ENCODE measurements at places on chromosomes 2 and 18.
A peak's percentile ranks its signal among the peaks of the same experiment; 100 is the strongest.

- DNase-seq = no peak
These were observed 6.4 kb downstream of the SALL3 start for GRCh38 chr18:78986018-78986481.

DNA sequence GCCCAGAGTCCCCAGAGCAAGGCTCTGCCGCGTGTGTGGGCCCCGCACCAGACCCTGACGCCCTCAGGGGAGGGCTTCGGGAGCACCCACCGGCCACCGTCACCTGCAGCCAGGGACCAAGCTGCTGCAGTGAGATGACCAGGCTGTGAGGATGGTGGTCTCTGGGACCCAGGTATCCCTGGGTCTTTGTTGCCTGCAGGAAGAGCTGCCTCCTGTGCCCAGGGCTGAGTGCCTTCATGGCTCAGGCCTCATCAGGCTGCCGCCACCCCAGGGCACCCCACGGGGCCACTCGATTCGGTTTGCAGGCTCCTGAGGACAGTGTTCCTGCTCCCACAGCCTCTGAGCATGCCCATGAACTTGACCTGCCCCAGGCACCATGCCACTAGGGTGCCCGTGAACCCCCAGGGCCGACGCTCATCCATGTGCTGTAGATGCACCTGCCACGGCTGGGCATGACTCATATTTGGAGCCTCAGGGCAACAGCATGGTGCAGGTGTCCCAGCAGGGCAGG, 109.8 kb downstream of the FAM210A start:
- DNase-seq = no peak

GRCh38 chr2:118524911-118525310, 322.5 kb downstream of the EN1 start:
- DNase-seq = no peak

DNA sequence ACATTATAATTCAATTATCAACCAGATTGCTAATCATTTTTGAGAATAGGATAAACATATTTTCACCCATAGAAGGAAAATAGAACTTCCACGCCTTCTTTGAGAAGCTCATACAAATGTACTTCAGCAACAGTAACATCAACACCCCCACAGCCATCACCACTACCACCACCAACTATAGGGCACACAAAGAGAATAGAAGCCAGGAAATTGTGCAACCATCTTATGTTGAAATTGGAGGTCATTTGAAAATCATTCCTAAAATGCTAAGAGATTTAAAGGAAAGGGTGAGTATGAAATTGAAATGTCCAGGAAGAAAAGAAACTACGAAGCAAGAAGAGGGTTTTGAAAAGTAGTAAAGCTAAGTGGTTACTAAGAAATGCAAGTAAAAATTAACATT, 563.4 kb downstream of the ZNF804A start:
- DNase-seq = no peak

DNA sequence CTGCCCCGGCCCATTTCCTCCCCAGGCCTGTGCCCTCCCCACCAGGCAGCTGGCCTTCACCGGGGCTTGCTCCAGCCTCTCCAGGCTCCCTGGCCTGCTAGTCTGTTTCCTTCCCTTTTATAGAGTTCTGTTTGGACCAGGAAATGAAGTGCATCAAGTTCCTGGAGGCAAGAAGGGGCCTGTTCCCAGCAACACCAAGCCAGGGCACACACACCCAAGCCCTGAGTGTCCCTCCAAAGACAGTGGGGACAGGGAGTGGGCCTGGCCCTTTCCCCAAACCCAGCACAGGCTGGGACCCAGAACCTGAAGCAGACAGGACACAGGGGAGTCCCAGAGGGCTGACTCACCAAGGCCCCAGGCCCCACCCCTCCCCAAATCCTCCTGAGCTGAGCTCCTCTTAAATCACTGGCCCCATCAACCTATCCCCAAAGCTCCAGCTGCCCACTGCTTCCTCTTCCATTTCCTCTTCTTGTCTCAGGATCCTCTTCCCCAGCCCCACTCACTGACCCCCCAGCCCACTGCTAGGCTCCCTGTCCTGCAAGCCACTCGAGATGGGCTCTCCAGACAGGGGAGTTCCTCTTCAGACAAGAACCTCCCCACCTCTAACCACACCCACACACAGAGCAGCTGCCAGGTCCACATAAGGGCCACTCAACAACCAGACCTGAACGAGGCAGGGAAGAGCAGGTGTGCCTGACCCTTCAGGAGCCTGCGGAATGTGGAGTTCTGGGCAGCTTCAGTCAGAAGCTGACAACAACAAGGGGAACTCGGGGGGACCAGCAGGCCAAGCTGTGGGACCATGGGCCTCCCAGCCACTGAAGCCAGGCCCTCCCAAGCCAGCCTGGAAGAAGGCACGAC, 74.2 kb downstream of the TNS1 start:
- DNase-seq = no peak

DNA sequence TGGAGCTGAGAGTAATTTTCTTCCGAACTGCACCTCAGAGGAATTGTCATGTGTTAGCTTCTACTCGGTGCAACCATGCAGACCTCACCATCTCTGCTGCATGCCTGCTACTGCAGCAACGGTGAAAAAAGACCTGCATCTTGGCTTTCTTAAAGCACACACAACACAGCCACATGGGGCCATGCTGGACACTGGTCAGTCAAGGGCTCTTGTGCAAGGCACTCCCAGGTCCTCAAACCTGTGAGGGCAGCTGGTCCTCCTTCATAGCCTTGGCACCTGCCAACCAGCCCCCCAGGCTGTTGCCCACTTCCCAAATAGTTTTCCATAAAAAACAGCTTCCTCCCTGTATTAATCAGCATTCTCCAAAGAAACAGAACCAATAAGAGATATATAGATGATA, 113.5 kb upstream of the TEX51 start:
- no peak for DNase-seq

DNA sequence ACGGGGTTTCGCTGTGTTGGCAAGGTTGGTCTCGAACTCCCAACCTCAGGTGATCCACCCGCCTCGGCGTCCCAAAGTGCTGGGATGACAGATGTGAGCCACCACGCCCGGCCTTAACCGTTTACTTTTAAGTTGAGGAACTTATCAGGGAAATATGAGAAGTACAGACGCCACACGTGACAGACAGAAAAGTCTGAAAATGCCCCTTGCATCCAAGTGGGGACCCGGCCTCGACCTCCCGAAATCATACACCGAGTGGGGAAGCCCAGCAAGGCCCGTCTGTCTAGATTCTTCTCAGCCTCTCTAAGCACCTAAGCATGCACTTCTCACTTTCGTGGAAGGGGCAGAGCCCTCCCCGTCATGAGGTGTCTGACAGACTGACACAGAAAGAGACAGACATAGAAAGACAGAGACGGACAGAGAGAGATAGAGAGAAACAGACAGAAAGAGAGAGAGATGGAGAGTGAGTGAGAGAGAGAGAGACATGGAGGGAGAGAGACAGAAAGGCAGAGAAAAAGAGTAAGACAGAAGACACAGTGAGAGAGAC, 107.3 kb upstream of the ANKRD30BL start:
- DNase-seq = no peak

DNA sequence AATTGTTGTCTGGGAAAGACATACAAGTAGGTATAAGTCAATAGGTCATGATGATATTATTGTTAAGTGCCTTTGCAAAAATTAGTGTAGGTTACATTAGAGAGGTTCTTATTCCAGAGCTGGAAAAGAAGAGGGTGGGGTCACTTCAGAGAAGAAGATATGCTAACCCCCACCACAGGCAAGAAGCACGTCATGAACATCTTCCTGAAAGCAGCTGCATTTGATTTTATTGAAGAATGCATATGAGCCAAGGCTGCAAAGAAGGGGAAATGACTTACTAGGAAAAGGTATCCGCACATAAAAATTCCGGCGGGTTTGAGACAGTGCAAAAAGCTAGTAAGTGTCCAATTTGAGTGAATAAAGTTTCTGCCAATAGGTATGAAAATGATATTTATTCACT, 195.3 kb upstream of the CDH2 start:
- DNase-seq = no peak

DNA sequence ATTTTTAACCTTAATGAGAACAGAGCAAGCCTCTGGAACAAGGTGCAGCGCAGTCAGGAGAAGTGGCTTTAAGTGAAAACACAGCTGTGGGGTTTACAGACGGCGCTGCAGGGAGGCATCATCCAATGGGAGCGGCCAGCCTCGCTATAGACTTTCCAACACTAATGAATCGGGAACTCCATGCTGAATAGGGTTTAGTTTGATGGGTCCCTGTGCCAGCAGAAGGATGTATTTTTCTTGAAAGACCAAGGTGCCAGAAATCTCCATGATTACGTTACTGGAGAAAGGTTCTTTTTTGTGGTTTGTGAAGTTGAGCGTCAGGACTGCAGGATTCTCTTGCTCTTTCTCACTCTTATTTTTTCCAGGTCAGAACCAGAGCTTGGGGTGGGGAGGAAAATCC, 87.9 kb upstream of the ALPP start:
- DNase-seq = no peak

GRCh38 chr2:45070113-45070652, 60.9 kb upstream of the SIX2 start:
- no peak for DNase-seq

- no peak for DNase-seq
These were observed 469.6 kb downstream of the PID1 start for GRCh38 chr2:228801451-228801850.

DNA sequence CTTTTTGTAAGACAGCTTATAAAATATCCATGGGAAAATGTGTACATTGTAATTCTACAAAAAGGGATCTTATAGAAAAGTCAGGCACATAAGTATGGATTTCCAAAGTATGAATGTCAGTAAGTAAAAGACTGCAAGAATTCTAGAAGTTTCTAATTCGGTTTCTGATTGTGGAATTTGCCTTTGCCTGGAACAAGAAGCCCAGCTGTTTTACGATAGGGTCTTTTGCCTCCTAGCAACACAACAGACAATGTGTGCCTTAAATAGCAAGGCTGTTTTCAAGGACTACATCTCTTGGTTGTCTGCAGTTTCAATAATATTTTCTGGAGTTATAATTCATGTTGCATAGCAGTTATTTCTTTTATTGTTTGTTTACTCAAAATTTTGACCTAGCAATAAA, 312.9 kb downstream of the MTX2 start:
- no peak for DNase-seq

DNA sequence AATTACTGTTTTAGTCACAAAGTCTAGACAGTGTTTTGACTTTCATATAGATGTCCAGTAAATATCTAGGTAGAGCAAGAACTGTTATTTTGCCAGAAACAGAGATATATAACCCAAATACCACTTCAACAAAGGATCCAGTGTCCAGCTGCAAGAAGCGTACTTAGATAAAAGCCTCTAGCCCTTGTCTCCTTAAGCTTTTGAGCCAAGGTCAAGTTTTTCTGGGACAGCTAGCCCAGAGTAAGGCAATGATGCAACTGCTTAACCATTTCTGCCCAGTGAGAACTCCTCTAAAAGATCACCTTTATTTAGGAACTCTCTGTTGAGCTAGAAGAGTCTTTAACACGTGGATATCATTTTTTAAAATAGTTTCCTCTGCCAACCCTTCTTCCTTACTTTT, 1424.9 kb upstream of the NXPH2 start:
- no peak for DNase-seq

GRCh38 chr2:23761638-23762037, 165.3 kb downstream of the ATAD2B start:
- no peak for DNase-seq

- DNase-seq = no peak
These were observed 1190.2 kb upstream of the NRXN1 start for GRCh38 chr2:52222128-52222527.

GRCh38 chr2:71791061-71791450, 337.7 kb downstream of the DYSF start:
- no peak for DNase-seq

DNA sequence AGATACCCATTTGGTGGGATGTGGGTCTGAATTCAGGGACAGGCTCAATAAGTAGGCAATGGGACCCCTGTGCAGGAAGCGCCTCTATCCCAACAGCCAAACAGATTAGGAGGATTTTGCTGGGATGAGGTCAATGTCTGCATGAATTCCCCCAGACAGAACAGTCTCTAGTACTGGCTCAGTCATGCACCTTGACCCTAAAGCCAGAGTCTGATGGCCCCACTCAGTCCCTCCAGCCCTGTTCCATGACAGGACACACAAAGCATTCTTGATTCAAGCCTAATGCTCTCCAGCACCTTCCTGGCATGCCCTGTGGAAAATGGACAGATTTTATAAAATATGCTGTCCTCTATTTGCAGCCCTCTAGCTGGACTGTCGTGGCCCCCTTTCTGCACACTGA, 49.8 kb upstream of the RAB6D start:
- no peak for DNase-seq

- no peak for DNase-seq
These were observed 91.0 kb downstream of the DGKD start for GRCh38 chr2:233445152-233445830.

DNA sequence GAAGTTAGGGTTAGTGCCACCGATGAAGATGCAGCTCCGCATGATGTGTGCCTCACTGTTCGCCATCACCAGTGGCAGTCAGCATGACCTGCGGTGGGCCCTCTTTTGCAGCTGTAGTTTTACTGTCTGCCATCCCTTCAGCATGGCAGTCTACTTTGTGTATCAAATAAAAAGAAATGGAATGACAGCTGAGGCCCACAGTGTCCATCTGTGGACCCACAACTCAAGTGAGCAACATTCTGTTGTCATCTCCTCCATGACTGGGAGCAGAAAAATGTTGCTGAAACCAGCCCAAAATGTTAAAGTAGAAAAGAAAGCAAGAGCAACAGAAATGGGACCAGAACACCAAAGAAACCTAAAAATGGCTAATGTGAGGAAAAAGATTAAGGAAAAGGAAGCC, 128.7 kb downstream of the MEP1B start:
- no peak for DNase-seq

GRCh38 chr2:222939208-222939856, 78.5 kb downstream of the ACSL3 start:
- DNase-seq = peak; percentile 47

DNA sequence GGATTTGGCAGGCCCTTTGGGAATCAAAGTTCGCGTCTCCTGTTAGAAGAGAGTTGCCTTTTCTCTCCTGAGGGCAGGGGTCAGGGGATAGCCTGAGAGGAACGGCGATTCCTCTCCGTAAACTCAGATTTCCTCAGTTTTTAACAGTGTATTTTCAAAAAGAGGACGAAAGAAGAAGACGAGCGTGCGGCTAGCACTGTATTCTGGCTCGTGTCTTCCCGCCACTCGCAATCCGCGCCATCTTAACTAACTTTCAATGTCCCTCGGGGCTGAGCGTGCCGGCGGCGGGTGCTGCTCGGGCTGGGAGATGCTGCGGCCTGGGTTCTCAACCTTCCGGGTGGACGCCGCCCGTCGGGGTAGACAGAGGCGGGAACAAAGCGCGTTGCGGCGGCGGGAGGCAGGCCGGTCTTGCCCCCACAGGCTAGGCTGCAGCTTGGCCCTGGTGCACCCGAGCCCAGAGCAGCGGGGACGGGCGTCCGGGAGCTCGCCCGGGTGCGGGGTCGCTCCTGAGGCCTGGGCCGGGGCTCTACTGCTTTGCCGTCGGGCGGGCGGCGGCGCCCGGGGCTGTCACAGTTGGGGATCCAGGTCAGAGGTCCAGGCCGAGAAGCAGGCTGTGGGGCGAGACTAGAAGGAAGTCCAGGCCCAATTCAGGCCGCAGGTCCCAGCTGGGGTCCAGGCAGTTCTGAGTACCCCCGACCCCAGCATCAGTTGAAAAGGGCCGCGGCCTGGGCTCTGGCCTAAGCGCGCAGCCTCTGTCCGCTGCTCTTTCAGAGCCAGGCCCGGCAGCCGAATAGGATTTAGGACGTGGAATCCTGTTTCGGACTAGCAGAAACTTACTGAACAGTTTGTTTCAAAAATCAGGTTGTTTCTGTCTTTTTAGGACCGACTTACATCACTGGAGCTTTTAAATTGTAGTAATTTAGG, 11.8 kb downstream of the TBR1 start:
- no peak for DNase-seq

GRCh38 chr2:5454051-5454390, 238.2 kb upstream of the SOX11 start:
- no peak for DNase-seq

GRCh38 chr2:164899121-164899520, 56.2 kb downstream of the SLC38A11 start:
- no peak for DNase-seq

Data from stimulated activated CD4-positive, alpha-beta T cell treated with anti-CD3 and anti-CD28 coated beads, TNF-alpha, amount 100 ng/mL, for 24 hours (primary cell).